B cell (primary cell): ENCODE measurements at places on chromosomes 3 and 15.

DNA sequence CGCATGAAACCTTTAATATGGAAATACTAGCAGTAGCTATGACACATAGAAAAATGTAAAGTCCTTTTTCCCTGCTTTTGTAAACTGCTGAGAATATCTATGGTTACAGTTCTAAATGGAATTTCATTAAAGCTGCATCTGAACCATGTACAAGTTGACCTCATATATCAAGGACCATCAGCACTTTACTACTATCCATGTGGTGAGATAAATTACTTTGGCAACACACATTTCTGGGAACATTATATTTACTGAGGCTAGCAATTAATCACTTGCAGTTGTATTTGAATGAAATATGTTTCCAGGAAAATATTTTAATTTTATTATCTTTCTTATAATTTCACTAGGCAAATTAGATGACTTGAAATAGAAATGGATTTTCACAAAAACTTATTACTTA is 545.5 kb downstream of the NAALADL2 start:
- no peak for DNase-seq
- H3K27me3 ChIP-seq: no peaks in the 10 kb centered on the region
- no peak overlapping the region for H3K4me3 ChIP-seq
- no peaks in the 10 kb centered on the region for H3K4me1 ChIP-seq
- no peaks in the 10 kb centered on the region for H3K36me3 ChIP-seq
- no peak overlapping the region for H3K27ac ChIP-seq

- H3K36me3 ChIP-seq: no peaks in the 10 kb centered on the region
- DNase-seq: peak; percentile 65
- H3K4me1 ChIP-seq: no peaks in the 10 kb centered on the region
- no peak overlapping the region for H3K27ac ChIP-seq
- H3K4me3 ChIP-seq: no peak overlapping the region
- no peaks in the 10 kb centered on the region for H3K27me3 ChIP-seq
These were observed 72.3 kb downstream of the CORO2B start for GRCh38 chr15:68650901-68651709.

DNA sequence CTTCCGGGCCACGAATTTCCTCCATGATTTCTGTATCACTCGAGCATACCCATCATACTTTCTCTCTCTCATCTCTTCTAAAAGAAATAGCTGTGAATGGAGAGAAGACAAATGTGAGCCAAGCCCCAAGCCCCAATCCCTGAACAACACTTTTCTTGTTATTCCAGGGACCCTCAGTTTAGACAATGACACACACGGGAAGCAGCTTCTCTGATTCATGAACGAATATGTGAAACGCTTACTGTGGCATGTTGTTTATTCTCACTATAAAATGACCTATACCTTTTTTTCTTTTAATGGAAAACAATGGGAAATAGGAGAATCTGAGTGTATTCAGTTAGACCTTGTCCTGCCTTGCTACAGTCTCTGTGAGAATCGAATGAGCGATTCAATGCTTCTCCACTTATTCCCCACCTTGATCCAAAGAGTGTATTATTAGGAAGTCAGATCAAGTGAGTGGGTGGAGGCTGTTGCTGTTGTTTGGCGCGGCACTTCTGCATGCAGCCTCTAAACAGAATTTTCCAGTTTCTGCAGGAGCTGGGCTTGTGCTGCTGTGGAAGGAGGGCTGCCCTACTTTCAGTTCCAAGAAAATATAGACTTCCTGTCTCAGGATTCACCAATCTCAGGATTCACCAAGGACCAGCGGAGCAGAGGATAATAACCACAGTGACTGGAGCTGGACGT is 32.4 kb upstream of the LDHAL6B start:
- peaks cover 3% of the 10 kb centered on the region for H3K36me3 ChIP-seq

GRCh38 chr3:37148208-37148607 is 26.2 kb downstream of the LRRFIP2 start:
- H3K4me3 ChIP-seq: no peak overlapping the region

GRCh38 chr3:15645740-15646501 is 44.4 kb downstream of the BTD start:
- no peak overlapping the region for H3K27ac ChIP-seq
- H3K27me3 ChIP-seq: no peaks in the 10 kb centered on the region
- H3K4me3 ChIP-seq: no peak overlapping the region
- peaks cover 36% of the 10 kb centered on the region for H3K4me1 ChIP-seq

DNA sequence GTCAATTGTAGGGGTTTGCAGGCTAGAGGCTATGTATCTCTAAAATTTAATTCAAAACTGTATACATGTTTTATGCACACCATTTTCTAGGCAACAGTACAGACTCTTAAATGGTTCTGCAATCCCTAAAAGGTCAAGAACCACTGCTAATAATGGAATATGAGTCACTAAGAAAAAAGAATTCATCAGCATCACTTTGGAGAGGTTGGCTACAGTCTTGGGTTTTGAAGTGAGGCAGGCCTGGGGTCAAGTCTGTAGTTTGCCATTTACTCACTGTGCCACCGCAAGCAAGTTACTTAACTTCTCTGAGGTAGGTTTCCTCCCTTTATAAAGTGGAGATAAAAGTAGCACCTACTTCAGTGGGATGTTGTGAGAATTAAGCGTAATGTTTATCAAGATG is 33.7 kb downstream of the THRB start:
- no peaks in the 10 kb centered on the region for H3K36me3 ChIP-seq
- H3K4me1 ChIP-seq: no peaks in the 10 kb centered on the region

DNA sequence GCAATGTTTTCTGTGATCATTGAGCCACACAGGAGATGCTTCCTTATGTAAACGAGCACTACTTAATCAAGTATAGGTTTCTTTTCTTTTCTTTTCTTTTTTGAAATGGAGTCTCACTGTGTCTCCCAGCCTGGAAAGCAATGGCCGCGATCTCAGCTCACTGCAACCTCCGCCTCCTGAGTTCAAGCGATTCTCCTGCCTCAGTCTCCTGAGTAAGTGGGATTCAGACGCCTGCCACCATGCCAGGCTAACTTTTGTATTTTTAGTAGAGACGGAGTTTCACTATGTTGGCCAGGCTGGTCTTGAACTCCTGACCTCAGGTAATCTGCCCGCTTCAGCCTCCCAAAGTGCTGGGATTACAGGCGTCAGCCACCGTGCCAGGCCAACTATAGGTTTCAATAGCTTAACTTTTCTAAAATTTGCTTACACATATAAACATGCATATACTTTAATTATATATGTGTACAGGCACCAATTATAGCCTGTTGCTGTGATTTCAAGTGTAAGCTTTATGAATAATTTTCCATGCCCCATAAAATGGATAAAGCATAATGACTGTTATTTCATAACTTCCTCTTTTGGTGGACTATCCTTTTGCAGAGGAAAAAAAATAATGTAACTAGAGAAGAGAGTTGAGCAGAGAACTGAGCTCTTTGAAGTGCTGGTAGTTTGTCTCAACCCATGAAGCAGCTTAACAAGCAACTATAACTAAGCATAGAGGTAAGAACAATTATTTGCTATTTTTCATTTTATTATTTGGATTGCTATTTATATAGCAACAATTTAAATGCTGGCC is 24.8 kb upstream of the MBNL1 start:
- DNase-seq: peak; percentile 67
- H3K27ac ChIP-seq: peak overlapping the region; percentile 57
- H3K27me3 ChIP-seq: no peaks in the 10 kb centered on the region
- H3K4me3 ChIP-seq: peak overlapping the region; percentile 44

DNA sequence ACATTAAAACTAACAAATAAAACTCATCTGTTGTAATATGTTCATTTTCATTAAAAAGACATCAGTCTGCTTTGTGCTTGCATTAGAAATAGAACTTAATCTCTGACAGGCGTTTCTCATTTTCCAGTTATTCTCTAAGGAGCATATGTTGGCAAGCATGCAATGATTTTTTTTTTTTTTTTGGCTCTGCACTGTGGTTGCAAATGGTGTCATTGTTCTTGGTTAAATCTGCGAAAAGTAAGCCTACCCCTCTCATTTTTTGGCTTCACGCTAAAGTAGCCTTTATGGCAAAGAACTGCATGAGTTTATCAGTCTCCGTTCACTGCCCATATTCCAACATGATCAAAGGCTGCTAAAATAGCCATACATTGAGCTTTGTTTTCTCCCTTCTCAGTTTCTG is 403.2 kb downstream of the MECOM start:
- no peaks in the 10 kb centered on the region for H3K4me1 ChIP-seq
- no peak overlapping the region for H3K27ac ChIP-seq
- DNase-seq: no peak
- no peaks in the 10 kb centered on the region for H3K36me3 ChIP-seq
- no peaks in the 10 kb centered on the region for H3K27me3 ChIP-seq

DNA sequence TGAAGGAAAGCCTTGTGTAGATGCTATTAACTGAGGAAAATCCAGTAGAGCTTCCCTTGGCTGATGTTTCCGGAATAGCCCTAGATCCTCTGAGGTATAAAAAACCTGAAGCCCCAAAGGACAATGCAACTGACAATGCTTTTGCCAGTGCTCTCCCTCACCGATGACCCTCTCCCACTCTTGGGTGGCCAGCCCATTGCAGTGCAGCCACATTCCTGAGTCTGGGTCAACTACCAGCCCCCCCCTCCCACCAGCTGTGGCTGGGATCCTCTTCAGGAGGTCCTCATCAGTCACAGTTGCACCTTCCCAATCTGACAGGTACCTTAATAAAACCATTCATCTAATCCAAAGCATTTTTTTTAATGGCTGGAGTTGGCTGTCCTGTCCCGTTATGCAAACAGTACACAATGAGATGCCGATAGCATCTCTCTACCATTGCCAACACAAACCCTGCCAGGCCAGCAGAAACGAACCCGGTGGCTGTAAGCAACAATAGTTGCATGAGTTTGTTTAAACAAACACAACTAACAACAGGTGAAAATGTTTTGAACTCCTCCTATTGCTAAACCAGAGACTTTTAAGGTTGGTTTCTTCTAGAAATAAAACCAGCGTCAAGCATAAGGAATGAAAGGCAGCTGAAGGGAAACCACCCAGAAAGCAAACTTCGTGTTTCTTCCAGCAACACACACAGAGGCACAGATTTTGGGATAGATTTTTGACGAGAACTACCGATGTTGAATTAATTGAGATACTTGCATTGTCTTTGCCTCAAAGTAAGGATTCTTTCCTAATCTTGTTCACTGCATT is 128.3 kb upstream of the ARHGEF3 start:
- no peak overlapping the region for H3K4me3 ChIP-seq
- H3K4me1 ChIP-seq: no peaks in the 10 kb centered on the region
- no peak overlapping the region for H3K27ac ChIP-seq
- no peaks in the 10 kb centered on the region for H3K36me3 ChIP-seq

GRCh38 chr3:14902719-14903118 is 44.7 kb upstream of the NR2C2 start:
- no peaks in the 10 kb centered on the region for H3K36me3 ChIP-seq
- H3K27ac ChIP-seq: no peak overlapping the region
- DNase-seq: no peak
- H3K27me3 ChIP-seq: no peaks in the 10 kb centered on the region
- H3K4me1 ChIP-seq: no peaks in the 10 kb centered on the region
